NCI-H1694 treated with DMSO at 0.1 percent for 48 hours (cell line): ENCODE measurements at places on chromosomes 1 and 21.
A peak's percentile ranks its signal among the peaks of the same experiment; 100 is the strongest.

DNA sequence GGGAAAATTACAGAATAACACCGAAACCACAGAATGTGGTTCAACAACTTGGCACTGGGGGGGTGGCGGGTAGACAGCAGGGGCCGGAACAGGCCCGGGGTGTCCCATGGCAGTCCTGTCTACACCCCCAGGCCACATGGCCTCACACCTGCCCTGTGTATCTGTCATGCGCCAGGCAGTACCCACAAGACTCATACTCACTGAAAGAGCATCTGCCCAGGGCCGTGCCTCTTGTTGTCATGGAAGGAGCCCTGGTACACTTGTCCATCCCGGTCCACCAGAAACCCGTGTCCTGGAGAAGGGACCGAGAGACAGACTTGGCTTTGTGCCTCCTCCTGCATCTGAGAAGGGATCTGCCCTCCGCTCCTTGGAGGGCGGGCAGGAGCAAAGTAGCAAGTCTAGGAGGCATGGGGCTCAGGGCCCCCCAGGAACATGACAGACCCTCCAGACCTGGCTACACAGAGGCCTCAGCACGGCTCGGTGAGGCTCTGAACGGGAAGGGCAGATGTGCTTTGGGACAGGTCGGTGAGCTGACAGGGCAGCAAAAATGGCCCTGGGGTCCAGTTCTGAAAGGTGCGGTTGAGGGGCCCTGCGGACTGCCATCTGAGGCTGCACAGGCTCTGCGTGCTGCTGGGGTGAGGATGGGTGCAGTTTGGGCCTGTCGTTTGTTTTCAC is 5.6 kb downstream of the MORN1 start:
- no peak for DNase-seq

- DNase-seq: peak; percentile 85
These were observed 114.1 kb downstream of the LHX4 start for GRCh38 chr1:180343921-180344769.

GRCh38 chr1:61724506-61724812 is 482 bp downstream of the TM2D1 start:
- DNase-seq: no peak

- peak; percentile 39 for DNase-seq
These were observed 4.9 kb downstream of the SKI start for GRCh38 chr1:2232916-2233438.

DNA sequence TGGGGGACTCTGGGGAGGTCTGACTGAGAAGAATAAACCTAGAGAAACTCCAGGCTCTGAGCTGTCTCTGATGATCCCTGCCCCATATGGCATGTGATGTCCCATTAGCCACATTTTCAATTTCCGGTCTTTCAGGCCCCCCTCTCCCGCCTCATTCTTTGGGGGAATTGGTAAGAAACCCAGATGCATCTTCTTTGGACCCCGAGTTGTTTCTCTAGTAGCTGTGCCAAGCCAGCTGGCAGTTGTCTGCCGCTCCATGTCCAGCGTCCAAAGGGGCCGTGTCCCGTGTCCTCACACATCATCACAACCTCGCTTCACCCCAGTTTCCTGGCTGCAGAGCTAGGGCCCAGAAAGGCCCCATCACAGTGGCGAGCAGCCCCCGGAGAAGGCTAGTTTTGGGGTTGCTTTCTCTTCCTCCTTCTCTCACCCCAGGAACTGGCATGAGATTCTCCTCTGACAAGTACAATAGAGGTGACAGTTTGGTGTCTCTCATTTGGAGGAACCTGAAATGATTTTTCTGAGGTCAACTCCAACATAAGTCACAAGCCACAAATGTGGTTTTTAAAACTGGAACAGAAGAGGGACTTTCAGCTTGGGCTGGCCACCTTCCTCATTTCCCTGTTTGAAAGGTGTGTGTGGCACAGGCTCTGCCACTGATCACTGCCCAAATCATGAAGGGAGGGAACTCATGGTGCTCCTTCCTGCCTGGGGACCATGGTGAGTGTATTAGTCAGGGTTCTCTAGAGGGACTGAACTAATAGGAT is 6.4 kb upstream of the GPR157 start:
- no peak for DNase-seq

GRCh38 chr1:51792864-51793263 is 85.7 kb downstream of the NRDC start:
- DNase-seq: no peak

DNA sequence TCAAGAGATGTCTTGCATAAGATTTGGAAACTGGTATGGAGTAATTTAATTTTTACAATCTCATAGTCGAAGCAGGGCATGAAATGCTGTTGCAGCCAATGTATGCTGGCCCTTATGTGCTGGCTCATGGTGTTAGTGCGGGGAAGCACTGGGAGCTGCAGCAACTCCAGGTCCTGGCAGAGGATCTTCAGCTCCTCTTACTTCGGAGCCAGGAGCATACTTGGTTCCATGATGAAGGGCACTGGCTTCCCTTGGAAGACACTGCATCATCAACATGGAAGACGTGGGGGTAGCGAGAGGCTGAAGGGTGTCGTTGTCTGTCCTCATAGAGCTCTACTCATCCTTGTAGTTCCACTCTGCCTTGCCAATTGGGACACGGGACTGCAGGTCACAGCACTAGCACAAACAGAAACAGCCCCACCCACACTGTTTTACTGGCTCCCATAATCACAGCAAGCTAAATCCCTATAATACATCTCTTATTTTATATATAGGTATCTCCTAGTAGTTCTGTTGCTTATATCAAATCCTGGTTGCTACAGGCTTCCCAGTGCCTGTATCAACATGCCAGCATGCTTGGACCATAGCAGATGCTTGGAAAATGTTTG is 22.4 kb downstream of the PLA2G2D start:
- DNase-seq: no peak

GRCh38 chr1:36922071-36922470 is 112.2 kb downstream of the GRIK3 start:
- DNase-seq: no peak

DNA sequence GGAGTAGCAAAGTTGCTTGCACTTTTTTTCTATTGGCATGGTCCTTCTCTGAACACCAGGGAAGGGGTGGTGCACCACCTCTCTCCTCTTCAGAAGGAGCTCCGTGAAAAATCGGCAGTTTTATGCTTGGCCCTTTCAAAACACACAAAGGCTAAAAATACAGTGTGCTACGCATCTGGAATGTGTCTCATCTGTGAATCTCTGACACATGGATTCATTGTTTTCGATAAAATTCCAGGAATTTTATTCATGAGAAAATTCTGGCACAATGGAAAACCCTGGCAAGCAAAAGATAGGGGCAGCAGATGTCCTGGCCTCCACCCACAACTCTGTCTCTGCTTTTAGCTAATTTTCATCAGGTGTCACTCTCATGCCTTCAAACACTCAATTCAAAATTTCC is 42.9 kb downstream of the ERG start:
- DNase-seq: no peak

- no peak for DNase-seq
These were observed 451.1 kb downstream of the SETD4 start for GRCh38 chr21:35609263-35609662.

DNA sequence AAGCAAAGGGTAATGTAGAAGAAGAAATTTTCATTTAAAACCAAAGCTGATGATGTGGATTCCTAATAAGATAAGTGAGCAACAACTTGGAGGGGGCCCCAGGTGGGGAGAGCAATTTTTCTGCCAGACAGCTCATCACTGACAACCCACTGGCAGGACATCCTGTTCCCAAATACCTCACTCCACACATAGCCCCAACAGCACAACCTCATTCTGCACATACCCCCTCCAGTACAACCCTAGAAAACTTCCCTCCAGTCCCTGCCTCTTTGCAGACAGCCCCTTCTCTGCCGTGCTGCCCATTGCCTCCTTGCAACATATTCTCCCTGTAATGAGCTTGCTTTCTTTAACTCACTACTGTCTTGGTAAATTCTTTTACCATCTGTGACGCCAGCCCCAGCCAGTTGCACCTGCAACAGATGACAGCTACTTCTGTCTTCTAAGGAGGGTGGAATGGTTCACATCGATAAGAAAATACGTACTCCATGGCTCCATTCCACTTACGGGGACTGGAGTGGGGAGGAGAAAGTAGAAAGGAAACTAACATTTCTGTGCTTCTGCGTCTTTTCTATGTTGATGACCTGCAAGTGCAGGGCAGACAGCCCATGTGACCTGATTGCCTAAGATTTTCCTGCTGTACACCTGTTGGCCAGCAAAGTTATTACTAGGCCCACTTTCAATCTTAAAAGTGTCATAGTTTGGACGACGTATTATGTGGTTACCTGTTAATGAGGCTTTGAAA is 14.7 kb downstream of the RHEX start:
- no peak for DNase-seq

GRCh38 chr1:157806431-157807149 is 13.3 kb downstream of the FCRL1 start:
- DNase-seq: no peak

DNA sequence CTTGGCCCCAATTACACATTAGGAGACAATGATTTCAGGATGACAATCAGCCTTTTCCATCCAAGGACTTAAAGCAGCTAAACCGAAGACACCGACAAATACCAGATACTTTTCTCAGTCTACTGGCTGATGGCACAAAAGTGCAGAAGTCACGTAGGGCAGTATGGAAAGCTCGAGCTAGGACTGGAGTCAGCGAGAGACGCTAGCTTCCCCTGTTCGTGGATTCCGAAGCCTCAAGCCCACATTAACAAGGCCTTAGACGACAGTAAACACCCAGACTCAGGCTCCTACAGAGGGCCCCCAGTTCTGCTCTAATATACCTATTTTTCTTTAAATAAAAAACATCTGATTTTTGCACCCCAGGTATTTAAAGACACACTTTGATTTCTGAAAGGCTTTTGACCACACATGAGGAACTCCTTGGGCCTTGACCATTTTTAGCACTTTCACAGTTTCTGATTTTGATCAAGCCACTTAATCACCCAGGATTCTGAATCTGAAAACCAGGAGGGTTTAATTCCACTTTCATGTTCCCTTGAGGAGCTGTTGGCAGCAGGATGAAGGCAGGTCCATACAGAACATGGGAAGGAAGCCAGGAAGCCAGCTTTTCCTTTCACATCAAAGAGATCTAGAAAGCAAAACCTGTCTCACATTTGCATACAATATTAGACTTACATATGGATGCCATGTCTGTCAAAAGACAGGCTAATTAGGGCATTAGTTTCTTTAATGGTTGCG is 204.1 kb downstream of the GABPA start:
- peak; percentile 51 for DNase-seq

DNA sequence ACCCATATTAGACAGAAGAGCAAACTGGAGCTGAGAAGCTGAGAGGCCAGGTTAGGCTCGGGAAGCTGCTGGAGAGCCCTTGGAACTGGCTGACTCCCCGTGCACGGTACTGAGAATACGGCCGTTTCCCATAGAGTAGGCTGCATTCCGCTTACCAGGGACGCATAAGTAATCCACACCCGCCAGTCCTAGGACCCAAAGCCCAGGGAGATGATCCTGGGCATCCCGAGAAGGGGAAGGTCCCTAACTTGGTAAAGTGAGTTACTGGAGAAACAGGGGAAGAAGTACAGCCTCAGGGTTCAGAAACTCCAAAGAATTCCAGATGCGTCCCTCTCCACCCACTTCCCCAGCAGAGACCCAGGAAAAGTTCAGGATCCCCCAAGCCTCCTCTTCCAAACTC is 1.3 kb downstream of the LRRC38 start:
- DNase-seq: no peak

DNA sequence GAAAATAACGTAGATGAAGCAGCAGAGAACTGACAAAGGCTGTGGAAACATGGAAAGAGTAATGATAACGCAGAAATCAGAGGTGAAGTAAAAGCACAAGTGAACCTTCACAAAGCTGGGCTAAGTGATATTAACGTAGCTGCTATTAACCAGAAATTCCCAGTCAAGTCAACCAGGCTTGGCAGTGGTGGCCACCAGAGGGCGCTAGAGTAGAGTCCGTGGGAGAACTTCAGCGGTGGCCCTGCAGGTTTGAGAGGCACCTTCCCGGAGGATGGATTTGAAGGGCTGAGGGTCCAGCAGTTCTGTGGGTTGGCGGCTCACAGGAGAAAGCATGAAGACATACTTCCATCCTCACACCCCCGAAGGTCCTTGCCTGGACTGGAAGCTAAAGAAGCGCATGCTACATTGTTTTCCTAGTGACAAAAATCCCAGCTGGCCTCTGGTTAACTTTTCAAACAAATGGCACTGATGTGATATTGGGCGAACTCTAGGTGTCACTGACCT is 81.7 kb upstream of the ZNF648 start:
- DNase-seq: peak; percentile 84

GRCh38 chr1:95311014-95311413 is 77.0 kb downstream of the RWDD3 start:
- no peak for DNase-seq

GRCh38 chr1:193553564-193553963 is 367.2 kb upstream of the B3GALT2 start:
- no peak for DNase-seq

GRCh38 chr1:6580593-6581409 is 1.0 kb downstream of the ZBTB48 start:
- no peak for DNase-seq

GRCh38 chr21:45972353-45972715 is 9.2 kb upstream of the COL6A1 start:
- DNase-seq: no peak

GRCh38 chr21:34933609-34934335 is 115.3 kb downstream of the RUNX1 start:
- no peak for DNase-seq

DNA sequence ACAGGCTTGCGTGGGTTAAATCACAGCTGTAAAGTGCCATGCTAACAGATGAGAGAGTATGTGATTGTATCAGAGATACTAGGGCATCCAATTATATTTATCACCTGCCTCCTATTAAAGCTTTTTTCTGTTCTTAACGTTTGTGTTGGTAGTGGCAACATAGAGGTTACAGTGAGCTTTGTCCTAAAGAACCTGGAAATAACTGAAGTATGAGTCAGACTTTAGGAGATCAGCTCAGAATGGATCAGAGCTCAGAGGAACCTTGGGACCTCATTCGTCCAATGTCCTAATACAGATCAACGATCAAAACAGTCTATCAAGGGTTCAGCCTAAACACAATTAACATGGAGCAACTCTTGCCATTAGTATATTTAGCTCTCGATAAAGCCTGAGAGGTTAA is 81.0 kb downstream of the RGS7 start:
- DNase-seq: no peak

DNA sequence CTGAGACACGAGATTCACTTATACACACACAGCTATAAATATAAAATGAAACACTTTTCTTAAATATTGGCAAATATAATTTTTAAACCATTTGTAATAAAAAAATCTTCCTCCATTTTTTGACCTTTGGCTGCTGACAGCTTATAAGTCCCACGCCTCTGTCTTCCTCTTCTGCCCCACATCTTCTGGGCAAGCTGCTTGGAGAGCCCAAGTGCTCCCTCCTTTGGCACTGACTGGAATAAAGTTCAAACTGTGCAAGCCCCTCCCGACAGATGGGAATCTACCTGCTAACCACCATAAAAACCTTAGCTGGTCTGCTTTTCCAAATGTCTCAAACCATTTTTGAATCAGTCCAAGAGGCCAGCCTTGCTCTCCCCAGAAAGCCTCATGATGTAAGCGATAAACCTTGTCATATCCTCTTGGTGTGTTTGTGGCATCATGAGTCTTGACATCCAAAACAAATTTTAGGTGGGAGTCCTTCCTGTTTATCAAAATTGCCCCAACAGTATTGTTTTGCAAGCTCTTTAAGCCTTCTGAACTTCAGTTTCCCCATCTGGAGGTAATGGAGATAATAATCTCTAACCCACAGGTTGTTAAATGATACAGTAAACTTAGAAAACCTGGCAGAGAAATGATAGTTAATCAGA is 99.8 kb downstream of the SNX7 start:
- DNase-seq: no peak
